ENCODE measurements at places on chromosomes 5 and 9.

DNA sequence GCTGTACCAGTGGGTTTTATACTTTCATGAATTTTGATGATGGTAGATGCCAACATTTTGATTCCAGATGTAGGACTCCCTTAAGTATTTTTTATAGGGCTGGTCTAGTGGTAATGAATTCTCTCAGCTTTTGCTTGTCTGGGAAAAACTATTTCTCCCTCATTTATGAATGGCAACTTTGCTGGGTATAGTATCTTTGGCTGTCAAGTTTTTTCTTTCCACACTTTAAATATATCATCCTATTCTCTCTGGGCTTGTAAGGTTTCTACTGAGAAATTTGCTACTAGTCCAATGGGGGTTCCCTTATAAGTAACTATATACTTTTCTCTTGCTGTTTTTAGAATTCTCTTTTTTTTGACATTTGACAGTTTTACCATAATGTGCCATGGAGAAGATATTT lies 629.3 kb downstream of the NR2F1-AS1 start:
- DNase-seq: no peak

- no peak for DNase-seq
Observed at GRCh38 chr5:141734501-141735229, 52.6 kb upstream of the ARAP3 start.

GRCh38 chr9:123073441-123073840 lies 40.0 kb downstream of the GPR21 start:
- DNase-seq: no peak

DNA sequence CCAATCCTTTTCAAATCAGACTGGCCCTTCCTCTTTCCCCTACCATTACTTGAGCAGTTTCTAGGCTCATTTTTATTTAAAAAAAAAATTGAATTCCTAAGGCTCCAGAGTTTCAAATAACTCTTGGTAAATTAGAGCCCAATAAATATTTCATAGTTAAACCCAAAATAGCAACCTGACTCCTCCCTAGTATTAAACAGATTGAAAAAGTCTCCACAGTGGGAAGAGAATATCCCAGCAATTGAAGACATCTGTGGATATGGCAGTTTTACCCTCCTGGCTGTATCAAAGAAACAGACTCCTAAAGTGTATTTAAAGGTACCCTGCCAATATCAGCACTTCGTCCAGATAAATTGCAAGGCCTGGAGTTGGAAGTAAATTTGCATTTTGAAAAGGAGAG lies 52.7 kb upstream of the GDNF start:
- DNase-seq: no peak

DNA sequence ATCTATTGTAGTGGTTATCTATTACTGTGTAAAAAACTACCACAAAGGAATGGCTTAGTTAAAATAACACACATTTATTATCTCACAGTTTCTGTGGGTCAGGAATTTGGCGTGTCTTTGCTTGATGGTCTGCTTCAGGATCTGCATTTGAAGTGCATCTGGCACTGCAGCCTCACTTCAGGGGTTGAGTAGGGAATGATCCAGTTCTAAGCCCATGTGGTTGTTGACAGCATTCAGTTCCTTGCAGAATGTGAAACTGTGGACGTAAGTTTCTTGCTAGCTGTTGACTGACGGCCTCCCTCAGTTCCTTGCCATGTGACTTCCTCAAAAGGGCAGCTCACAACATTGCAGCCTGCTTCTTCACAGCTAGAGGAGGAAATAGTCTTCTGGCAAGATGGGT lies 2.1 kb upstream of the OGN start:
- no peak for DNase-seq

DNA sequence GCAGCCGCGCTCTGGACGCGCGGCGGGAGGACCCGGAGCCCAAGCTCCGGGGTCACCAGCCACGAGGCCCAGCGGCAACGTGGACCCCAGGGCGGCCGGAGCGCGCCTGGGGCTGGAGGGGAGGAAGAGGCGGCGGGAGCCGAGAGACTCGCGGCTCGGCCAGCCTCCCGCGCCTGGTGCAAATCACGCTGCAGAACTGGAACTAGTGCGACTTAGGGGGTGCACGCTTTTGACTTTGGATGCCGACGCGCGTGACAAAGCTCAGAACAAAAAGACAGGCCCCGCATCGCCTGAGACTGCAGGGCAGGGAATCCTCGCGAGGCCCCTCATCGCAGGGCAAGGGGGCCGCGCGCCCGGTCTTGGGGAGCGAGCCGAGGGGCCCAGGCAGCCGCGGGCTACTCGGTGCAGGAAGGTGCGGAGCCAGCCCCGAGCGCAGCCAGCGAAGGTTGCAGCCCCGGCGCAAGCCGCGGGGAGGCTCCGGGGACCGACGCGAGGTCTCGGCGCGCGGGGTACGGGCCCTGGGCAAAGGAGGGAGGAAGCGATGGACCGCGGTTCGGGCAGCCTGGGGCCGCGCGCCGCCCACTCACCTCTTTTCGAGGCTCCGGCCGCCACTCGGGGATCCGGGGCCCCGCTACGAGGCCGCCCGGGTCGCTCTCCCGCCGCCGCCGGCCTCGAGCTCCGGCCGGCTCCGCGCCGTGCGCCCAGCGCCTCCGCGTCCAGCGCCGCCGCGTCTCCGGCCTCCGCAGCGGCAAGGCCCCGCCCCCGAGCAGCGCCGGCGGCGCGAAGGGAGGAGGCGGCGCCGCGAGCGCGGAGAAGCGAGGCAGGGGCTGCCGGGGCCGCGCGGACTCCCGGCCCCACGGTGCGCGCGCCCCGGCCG lies at the start of gene GOLM1:
GOLM1 (minus strand) TSS at position 735 of the 877 bp plus-strand sequence. CDS start 20,238 bp downstream, outside the sequence.
- DNase-seq: no peak

- no peak for DNase-seq
Observed at GRCh38 chr9:95101326-95101725, 216.2 kb downstream of the FANCC start.

DNA sequence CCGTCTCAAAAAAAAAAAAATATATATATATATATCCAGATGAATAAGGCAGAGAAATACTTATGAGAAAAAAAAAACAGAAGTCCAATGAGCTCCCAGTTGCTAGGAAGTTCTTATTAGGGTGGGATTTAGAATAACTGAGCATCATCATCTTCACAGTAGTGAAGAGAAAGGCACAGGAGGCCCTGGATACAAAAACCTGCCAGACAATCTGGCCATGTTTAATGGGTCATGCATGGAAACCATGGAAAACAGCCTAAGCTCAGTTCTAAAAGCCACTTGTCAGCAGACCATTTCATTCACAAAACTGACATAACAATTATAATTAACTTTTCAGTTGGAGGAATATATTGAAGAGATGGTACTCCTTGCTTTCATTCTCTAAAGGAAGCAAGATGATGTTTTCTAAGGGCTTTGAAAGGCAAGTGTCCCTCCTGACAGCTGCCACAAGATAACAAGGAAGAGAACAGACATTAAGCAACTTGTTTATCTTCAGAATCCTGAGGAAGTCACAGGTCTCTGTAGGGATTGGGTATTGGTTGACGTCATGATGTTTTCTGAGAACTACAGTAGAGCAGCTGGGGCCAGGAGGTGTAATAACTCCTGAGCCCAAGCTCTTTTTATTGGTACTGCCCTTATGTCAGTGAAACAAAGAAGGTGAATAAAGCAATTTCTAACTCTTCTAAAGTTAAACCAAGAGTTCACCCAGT lies 463.1 kb downstream of the DMAC1 start:
- no peak for DNase-seq

GRCh38 chr9:115170358-115171073 lies 52.6 kb upstream of the TNC start:
- no peak for DNase-seq

DNA sequence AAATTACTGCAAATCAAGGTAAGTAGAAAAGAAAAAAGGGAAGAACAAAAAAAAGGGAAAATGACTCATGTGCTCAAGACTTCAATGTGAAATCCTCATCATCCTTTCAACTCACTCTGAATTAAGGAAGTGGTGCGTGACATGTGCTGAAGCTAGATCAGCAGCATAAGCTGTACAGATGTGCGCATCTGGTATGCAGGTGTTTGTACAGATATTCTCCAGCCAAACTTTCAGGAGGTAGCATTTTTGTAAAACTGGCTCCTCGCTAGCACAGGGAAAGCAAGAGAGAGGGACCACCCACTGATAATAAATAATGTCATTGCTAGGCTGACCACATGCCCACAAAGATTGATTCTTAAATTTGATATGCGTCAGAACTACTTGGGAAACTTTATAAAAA lies 253.9 kb upstream of the RGMB start:
- no peak for DNase-seq

GRCh38 chr5:20956134-20956533 lies 968.1 kb upstream of the CDH18 start:
- DNase-seq: no peak

DNA sequence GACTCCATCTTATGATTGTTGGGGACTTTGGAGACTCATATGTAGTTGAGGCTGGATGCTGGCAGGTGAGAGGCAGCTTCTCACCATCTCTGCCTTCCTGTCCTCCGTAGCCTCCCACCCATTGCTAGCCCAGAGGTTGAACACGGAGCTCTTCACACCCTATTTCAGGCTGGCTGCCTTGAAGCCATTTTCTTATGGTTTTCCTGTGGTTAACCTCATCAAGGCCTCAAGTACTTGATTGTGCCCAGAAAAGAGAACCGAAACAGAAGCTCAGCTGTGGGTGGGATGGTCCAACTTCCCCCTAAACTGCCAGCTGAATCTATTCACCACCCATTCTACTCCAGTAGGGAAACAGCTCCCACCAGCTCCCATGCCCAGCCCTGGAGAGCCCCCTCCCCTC lies 102.9 kb downstream of the LIFR start:
- no peak for DNase-seq

GRCh38 chr5:172946146-172946545 lies 13.1 kb upstream of the RPL26L1 start:
- no peak for DNase-seq

DNA sequence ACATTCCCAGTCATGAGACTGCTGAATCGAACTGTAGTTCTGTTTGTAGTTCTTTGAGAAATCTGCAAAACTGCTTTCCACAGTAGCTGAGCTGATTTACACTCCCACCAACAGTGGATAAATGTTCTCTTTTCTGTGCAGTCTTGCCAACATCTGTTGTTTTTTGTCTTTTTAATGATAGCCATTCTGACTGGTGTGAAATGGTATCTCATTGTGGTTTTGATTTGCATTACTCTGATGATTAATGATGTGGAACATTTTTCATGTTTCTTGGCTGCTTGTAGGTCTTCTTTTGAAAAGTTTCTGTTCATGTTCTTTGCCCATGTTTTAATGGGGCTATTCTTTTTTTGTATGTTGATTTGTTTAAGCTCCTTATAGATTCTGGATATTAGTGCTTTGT lies 187.3 kb upstream of the TLE4 start:
- DNase-seq: no peak

- DNase-seq: no peak
Observed at GRCh38 chr5:176806137-176806536, 4.2 kb upstream of the UNC5A start.

DNA sequence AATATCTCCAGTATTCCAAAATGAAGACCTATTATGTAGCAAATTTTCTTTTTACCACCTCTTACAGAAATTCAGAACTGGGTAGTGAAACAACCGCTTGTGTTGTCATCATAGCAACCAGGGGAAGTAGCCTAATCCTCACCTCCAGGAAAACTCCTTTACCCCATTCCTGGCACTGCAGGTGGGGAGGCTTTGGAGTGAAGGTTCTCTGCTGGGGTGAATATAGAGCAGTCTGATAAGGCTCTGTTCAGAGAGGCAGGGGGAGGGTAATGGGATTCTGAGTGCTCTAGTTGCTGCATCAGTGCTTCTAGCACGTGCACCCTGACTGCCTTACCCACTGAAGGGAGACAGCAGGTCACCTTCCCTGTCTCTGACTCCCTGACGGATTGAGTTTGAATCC lies 116.2 kb downstream of the MAN2A1 start:
- no peak for DNase-seq

- no peak for DNase-seq
Observed at GRCh38 chr5:42507451-42508097, 84.3 kb downstream of the GHR start.

DNA sequence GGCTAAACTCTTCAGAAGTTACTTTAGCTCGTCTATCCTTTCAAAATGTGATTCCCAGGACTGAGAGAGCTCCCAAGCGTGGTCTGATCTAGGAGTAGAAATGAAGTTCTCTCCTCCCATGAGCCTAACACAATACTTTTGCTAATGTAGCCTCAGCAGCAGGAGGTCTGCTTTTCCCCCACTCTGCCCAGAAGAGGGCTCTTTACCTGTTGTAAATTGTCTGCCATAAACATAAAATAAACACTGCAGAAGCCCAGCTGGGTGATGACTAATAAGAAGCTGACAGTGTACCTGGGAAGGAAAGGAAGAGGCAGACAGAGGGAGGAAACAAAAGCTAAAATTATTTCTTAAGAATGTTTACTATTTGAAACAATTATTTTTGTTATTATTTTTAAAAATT lies 15.4 kb downstream of the SLC36A3 start:
- DNase-seq: no peak

GRCh38 chr5:155097995-155098394 lies 84.4 kb downstream of the KIF4B start:
- DNase-seq: no peak

- DNase-seq: no peak
Observed at GRCh38 chr9:98856982-98857381, 49.5 kb downstream of the GALNT12 start.

DNA sequence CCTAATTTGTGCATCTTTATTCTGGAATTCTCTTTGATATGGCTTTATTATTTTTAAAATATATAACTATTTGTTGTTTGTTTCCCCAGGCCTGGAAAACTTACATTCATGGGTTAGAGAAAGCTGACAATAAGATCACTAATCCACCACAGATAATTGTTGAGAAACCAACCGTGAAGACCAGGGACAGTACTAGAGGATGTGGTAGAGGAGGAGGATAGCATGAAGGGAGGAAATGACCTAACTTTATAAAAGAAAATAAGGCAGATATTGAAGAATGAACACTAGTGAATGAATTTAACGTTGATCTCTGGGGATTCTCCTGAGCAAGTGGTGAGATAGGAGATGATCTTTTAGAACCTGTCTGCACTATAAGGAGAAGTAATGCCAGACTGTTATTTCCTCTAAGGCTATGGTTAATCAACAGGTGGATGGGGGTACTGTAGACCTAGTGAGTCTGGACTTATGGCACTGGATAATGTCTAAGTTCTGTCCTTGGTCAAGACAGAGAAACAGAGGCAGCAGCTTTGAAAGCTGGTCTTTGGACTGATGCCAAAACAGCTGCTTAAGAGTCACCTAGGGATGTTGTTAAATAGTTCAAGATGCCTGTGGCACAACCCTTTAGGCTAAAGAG lies 52.4 kb downstream of the NREP start:
- no peak for DNase-seq

- DNase-seq: no peak
Observed at GRCh38 chr9:137000177-137000930, 4.0 kb upstream of the CLIC3 start.
